ENCODE measurements at places on chromosomes 7 and 10.

DNA sequence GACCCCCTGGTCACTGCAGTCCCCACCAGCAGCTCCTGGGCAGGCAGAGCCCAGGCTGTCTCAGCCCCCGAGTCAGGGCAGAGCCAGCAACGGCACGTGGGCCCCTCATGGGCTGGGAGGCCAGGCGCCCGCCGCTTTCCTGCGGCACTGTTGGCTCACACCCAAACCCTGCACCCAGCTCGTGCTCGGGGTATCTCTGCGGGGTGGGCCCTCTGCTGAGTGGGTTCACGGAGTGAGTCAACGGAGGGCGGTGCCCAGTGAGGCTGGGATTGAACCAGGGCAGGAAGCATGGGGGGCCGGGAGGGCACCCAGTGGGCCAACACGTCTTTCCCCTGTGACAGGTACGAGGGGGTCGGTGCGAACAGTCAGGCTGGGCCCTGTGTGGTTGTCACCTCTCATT lies 28.9 kb downstream of the ADAP1 start:
- DNase-seq: no peak

- no peak for DNase-seq
These were observed 7.1 kb downstream of the CCDC201 start for GRCh38 chr7:45865594-45866410.

DNA sequence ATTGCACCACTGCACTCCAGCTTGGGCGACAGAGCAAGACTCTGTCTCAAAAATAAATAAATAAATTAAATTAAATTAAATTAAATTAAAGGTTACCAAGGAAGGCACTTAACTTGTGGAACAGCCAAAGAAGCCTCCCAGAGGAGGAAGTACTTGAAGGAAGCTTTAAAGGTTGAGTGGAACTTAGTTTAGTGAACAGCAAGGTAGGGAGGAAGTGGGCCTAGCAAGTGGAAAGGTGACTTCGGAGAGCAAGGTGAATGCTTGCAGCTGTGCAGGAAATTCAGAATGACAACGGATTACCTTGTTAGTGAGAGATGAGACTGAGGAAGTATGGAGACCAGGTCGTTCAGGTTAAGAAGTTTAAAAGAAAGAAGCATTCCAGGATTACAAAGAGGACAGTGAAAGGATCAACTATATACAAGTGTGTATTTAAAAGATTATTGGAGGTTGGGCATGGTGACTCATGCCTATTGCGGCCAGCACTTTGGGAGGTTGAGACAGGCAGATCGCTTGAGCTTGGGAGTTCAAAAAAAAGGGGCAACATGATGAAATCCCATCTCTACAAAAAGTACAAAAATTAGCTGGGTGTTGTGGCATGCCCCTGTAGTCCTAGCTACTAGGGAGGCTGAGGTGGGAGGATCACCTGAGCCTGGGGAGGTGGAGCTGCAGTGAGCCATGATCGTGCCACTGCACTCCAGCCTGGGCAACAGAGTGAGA lies 12.8 kb upstream of the RPEL1 start:
- DNase-seq: no peak

- DNase-seq: no peak
These were observed 5.4 kb downstream of the COL13A1 start for GRCh38 chr10:69807122-69807521.

- no peak for DNase-seq
These were observed 251.5 kb downstream of the WDR11 start for GRCh38 chr10:121102706-121103105.

- no peak for DNase-seq
These were observed 47.5 kb downstream of the BRAF start for GRCh38 chr7:140877249-140877524.

DNA sequence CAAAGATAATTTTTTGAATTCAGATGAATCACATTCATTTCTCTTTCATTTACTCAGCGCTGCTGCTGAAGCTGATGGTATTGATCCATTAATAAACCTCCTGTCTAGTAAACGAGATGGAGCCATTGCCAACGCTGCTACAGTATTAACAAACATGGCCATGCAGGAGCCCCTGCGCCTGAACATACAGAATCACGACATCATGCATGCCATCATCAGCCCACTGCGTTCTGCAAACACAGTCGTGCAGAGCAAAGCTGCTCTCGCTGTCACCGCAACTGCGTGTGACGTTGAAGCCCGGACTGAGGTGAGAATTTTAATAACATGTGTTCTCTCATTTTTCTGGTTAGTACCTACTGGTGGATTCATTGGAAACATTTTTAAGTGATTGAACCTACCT lies 70.2 kb downstream of the ARMC3 start:
- no peak for DNase-seq

DNA sequence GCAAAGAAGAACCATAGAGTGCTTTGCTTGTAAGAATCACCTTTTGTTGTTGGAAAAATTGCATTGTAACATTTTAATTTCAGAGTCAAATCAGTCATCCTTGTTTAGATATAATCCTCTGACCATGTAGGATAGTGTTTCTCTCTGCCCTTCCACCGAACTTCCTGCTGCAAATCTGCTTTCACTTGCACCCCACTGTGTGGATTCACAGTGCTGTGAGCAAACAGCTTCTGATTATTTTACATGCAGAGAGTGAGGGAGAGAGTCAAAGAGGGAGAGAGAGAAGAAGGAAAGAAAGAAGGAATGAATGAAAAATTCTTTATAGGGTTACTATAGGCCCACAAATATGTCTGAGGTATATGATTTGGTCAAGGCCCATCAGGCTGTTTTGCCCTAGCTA lies 30.0 kb upstream of the SEM1 start:
- no peak for DNase-seq

GRCh38 chr10:7410862-7411670 lies at the start of gene SFMBT2:
Gene SFMBT2, minus strand, starts transcription at chr10:7411034. Its CDS starts 29,136 bp downstream, at chr10:7381898.
- DNase-seq: no peak

DNA sequence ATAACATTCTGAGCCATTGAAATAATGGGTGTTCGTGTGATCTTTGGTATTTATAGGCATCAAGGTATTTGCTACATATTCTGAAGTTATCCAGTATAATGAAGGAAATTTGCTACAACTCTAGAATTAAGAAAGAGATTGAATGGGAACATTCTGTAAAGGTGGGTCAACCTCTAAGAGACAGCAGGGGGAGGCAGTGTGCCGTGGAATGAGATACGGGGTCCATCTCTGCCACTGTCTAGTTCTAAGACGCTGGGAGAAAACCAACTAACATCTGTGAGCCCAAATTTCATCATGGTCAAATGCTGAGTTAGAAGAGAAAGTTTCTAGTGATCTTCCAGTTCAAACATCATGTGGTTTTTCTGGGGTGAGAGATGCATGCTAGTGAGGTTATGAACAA lies 368.9 kb downstream of the SORCS1 start:
- no peak for DNase-seq

- no peak for DNase-seq
These were observed 166.4 kb upstream of the ADO start for GRCh38 chr10:62638062-62638477.

GRCh38 chr10:48242171-48242904 lies 32.2 kb downstream of the FRMPD2 start:
- DNase-seq: no peak

DNA sequence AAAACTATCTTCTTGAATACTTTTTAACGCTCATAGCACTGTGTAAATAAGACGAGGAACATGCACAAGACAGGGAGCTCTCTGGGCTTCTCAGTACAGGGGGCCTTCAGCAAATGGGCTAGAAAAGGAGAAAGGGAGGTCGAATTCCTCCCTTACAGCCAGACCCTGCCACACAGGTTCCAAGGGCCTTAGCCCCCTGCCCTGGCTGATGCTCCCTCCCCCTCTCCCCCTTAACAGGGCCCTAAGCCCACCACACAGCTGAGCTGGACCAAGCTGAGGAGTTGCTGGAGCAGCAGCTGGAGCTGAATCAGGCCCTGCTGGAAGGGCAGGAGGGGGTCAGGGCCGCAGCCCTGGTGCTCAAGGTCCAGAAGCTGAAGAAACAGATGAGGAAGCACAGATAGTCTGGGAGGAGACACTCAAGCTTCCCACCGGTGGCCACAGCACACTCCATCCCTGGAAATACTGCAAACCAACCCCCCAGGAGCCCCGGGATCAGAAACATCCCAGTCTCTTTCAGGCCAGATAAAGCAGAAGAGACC lies 153.9 kb downstream of the SNX13 start:
- no peak for DNase-seq

DNA sequence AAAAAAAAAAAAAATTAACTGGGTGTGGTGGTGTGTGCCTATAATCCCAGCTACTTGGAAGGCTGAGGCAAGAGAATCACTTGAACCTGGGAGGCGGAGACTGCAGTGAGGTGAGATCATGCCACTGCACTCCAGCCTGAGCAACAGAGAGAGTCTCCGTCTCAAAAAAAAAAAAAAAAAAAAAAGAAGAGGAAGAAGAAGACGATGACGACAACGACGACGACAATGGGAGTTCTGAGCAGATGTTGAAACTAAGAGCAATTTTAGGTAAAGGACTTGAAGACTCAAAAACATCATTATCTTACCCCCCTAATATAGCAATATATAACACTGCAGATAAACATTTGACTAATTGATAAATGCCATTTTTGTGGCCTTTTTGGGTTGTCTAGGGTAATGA lies 39.5 kb upstream of the PPP1R17 start:
- DNase-seq: no peak

GRCh38 chr10:29068302-29068701 lies 220.6 kb upstream of the LYZL1 start:
- no peak for DNase-seq

DNA sequence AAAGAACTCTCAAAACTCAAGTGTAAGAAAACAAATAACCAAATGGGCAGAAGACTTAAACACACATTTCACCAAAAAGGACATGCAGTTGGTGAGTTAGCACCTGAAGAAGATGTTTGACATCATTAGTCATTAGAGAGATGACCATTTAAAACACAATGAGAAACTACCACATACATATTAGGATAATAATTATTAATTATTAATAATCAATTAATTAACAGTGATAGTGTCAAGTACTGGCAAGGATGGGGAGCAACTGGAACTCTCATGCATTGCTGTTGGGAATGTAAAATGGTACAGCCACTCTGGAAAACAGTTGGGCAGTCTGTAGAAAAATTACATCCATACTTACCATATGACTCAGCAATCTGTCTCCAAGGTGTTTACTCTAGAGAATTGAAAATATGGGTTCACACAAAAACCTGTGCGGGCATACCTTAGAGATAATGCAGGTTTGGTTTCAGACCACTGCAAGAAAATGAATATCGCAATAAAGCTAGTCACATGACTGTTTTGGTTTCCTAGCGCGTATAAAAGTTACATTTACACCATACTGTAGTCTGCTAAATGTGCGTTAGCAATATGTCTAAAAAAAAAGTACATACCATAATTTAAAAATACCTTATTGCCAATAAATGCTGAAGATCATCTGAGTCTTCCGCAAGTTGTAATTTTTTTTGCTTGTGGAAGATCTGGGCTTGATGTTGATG lies 30.3 kb downstream of the ARID5B start:
- no peak for DNase-seq

DNA sequence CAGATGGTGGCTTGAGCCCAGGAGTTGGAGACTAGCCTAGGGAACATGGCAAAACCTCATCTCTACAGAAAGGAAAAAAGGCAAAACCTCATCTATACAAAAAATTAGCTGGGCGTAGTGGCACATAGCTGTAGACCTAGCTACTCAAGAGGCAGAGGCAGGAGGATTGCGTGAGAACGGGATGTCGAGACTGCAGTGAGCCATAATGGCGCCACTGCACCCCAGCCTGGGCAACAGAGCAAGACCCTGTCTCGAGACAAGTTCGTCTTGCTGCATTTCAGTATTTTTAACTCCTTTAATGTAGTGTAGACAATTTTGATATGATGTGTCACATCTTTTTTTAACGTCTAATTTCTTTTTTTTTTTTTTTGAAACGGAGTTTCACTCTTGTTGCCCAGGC lies 31.4 kb upstream of the KMT2C start:
- no peak for DNase-seq

- no peak for DNase-seq
These were observed 117.9 kb downstream of the MTPAP start for GRCh38 chr10:30231071-30231652.

- DNase-seq: no peak
These were observed 75.9 kb downstream of the RGS10 start for GRCh38 chr10:119466655-119467054.

DNA sequence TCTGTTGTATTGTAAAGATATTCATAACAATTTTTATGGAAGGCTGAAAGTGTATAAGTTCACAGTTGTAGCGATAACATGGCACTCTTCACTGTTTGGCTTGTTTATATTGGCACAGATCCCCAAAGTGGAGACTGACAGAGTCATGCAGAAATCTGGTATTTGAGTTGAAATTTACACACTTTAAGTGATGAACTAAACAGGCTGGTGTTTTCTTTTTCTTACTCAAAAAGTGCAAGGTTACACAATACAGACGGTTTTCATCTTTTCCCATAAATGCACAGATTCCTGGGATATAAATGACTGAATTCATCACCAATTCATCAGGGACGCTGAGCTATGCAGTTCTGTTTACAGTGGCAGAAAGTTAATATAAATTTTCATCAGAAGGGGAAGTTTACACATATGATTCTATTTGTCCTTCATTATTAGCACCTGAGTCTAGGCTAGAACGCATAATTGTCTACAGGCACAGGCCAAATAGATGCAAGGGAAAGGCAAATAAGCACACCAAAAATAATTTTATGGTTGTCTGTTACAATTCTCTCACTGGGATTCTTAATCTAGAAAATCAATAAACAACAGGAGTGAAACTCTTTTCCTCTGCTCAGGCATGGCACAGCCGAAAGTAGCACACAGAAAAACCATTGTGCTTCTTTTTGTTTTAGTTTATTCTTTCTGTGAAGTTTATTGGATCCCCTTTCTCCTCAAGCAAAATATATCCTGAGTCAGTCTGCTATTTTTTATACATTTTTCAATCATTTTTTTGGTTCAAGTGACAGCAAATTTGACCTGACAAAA lies 88.0 kb downstream of the FOXP2 start:
- no peak for DNase-seq

DNA sequence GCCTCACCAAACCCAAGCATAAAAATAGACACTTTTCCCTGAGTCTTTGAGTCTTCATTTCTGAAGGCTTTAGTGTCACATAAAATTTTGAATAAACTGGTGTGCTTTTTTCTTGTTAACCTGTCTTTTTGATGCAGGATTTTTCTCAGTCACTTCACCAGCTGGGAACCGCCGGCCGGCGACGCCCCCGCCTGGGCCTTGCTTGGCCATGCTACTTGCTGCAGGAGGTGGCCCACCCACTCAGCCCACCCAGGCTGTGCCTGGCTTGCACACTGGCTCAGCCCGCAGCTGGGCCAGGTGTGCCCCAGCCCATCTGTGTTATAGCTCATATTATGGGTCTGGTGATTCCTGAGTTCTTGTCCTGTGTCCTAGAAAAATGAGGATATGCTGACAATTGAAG lies 247.4 kb upstream of the CACNA2D1 start:
- DNase-seq: no peak

- no peak for DNase-seq
These were observed 120.7 kb downstream of the CXCL12 start for GRCh38 chr10:44264244-44264643.

- no peak for DNase-seq
These were observed 31.3 kb upstream of the TRIL start for GRCh38 chr7:28989211-28989980.

DNA sequence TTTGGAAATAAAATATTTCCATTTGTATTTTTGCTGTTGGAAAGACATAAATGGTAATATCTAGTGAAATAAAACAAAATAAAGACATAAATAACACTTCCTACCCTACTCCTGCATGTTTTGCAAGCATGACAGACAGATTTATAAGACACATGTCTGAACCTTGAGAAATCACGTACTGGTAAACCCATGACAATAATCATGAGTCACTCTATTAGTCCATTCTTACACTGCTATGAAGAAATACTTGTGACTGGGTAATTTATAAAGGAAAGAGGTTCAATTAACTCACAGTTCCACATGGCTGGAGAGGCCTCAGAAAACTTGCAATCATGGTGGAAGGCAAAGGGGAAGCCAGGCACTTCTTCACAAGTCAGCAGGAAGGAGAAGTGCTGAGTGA lies 942.2 kb downstream of the REEP3 start:
- no peak for DNase-seq

All from stimulated activated CD4-positive, alpha-beta T cell treated with anti-CD3 and anti-CD28 coated beads, TNF-alpha, amount 100 ng/mL, for 24 hours (primary cell).